ENCODE measurements at places on chromosomes 7 and 10.

DNA sequence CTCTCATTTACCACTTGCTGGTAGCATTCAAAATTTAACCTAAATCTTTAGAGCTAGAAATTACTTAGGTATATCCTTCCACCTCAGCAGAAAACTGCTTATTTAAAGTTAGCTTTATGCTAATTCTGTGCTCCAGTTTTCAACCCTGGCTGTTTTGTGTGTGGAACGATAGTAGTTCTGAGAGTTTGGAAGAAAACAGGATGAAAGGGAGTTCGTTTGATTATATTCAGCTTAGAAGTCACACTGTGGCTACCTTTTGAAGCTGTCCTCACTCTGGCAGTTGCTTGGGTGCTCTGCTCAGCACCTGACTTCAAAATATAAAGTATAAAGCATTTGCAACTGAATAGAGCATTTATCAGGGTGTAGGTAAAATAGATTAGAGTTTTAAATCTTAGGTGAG lies 2.6 kb upstream of the ASCC1 start:
- no peak for DNase-seq

GRCh38 chr10:64658528-64658927 lies 1137.3 kb downstream of the REEP3 start:
- DNase-seq = no peak

GRCh38 chr10:43982250-43982649 lies 333.6 kb upstream of the ZNF32 start:
- peak; percentile 33 for DNase-seq

GRCh38 chr10:97849103-97849686 lies 448 bp upstream of the GOLGA7B start:
- peak; percentile 55 for DNase-seq

DNA sequence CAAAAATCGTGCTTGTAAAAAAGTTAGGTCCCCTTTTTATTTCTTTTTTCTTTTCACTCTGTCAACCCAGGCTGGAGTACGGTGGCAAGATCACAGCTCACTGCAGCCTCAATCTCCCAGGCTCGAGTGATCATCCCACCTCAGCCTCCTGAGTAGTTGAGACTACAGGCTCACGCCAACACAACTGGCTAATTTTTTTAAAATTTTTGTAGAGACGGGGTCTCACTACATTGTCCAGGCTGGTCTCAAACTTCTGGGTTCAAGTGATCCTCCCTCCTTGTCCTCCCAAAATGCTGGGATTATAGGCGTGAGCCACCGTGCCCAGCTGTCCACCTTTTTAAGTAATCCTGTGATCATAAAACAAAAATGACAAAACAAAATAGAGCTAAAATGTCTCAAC lies 19.4 kb upstream of the ARHGAP12 start:
- no peak for DNase-seq

DNA sequence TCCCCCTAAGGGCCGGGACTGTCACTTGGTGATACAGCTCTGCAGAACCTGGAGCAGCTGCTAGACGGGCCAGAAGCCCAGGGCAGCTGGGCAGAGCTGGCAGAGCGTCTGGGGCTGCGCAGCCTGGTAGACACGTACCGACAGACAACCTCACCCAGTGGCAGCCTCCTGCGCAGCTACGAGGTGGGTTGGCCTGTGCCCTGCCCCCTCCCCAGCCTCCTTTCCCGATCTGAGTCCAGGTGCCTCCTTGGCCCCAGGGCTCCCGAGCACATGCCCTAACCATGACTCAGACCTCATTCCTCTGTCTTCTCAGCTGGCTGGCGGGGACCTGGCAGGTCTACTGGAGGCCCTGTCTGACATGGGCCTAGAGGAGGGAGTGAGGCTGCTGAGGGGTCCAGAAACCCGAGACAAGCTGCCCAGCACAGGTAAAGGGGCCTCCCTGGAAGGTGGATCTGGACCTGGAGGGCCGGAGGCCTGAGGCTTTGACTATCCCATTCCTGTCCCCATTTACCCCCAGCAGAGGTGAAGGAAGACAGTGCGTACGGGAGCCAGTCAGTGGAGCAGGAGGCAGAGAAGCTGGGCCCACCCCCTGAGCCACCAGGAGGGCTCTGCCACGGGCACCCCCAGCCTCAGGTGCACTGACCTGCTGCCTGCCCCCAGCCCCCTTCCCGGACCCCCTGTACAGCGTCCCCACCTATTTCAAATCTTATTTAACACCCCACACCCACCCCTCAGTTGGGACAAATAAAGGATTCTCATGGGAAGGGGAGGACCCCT lies 6.4 kb downstream of the NFKB2 start:
- DNase-seq = peak; percentile 65

- no peak for DNase-seq
Measured at GRCh38 chr7:140857048-140857447, 67.7 kb downstream of the BRAF start.

GRCh38 chr7:41581041-41581440 lies 121.8 kb downstream of the INHBA start:
- DNase-seq = no peak

GRCh38 chr7:145269418-145270161 lies 433.7 kb upstream of the TPK1 start:
- no peak for DNase-seq

- DNase-seq = no peak
Measured at GRCh38 chr7:38846280-38846679, 62.7 kb downstream of the VPS41 start.

- DNase-seq = no peak
Measured at GRCh38 chr7:131188367-131189339, 139.0 kb upstream of the MKLN1 start.

DNA sequence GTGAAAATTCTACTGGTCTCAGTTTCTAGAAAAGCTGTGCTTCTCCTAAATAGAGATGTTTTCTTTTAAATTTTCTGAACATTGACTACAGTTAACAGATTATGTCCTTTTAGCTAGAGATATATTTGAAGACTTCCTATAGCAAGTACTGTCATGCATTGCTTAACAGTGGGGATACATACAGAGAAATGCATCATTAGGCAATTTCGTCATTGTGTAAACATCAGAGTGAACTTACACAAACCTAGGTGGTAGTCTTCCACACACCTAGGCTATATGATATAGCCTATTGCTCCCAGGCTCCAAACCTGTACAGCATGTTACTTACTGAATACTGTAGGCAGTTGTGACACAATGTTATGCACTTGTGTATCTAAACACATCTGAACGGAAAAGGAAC lies 28.5 kb downstream of the PIK3CG start:
- no peak for DNase-seq

GRCh38 chr10:48404646-48405045 lies 98.2 kb downstream of the MAPK8 start:
- DNase-seq = no peak

GRCh38 chr10:86229376-86229775 lies 137.2 kb downstream of the GRID1 start:
- no peak for DNase-seq

DNA sequence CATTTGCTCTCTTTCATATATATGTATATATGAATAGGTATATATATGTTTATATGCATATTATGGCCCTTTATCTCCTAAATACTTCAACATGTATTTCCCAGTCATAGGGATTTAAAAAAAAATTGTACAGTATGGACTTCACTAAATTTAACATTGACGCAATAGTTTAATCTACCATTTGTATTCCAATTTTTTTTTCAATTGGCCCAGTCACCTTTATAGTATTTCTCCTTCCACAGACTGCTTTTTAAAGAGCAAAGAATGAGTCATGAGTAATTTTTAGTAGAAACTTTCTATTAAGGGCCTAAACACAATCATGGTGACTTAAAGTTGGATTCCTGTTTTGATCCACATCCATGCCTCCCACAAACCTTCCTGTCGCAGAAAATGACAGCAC lies 20.5 kb downstream of the CCSER2 start:
- no peak for DNase-seq

DNA sequence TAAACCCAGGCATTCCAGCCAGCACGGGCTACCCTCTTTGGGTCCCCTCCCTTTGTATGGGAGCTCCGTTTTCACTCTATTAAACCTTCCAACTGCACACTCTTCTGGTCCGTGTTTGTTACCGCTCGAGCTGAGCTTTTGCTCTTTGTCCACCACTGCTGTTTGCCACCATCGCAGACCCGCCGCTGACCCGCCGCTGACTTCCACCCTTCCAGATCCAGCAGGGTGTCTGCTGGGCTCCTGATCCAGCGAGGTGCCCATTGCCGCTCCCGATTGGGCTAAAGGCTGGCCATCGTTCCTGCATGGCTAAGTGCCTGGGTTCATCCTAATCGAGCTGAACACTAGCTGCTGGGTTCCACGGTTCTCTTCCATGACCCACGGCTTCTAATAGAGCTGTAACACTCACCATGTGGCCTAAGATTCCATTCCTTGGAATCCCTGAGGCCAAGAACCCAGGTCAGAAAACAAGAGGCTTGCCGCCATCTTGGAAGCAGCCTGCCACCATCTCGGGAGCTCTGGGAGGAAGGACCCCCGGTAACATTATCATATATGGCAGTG lies 14.5 kb downstream of the ZNF277 start:
- no peak for DNase-seq

DNA sequence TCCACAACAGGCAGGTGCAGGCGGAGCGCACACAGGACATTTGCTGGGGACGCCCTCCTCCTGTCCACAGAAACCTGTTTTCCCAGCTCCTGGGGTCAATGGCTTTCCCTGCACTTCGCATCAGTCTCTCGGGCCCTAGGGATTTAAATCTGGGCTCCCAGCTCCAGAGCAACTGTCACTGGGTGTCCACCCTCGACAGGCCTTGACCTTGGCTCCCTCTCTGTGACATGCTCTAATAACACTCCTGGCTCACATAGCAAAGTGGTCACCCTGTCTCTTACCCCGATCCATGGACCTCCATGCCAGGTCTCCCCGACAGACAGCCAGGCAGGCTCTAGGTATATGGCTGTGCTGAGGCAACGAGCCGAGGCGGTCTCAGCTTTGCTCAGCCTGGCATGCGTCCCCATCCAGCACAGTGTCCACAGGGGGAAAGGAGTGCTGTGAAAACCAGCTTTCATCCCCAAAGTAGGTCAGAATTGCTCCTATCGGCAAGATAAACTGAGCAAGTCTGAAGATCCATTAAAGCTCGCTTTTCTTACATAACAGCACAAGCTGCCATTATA lies 195.6 kb downstream of the TNS3 start:
- no peak for DNase-seq

DNA sequence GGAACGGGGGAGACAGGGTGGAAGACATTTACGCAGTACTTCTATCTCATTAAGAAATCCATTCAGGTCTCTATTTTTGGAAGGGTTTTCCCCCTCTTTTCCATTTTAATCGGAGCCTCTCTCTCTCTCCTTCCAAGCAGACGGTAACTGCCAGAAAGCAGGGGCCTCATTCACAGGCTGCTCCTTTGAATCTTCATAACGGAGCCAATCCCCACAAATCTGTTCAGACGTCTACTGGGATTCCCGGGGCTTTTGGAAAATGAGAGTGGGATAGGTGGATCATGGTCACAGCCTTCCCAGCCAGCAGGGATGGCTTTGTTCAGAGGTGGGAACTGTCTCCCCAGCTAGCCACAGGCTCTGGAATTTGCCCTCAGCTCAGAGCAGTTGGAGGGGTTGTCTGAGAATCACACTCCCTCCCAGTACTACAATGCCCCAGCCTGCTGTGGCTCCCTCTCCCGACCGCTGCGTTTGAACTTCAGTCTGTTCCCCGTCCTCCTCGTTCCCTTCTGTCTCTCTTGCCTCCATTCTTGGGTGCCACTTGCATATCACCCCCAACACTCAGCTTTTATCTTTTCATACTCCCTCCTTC lies 413.6 kb downstream of the PLXNA4 start:
- DNase-seq = no peak

DNA sequence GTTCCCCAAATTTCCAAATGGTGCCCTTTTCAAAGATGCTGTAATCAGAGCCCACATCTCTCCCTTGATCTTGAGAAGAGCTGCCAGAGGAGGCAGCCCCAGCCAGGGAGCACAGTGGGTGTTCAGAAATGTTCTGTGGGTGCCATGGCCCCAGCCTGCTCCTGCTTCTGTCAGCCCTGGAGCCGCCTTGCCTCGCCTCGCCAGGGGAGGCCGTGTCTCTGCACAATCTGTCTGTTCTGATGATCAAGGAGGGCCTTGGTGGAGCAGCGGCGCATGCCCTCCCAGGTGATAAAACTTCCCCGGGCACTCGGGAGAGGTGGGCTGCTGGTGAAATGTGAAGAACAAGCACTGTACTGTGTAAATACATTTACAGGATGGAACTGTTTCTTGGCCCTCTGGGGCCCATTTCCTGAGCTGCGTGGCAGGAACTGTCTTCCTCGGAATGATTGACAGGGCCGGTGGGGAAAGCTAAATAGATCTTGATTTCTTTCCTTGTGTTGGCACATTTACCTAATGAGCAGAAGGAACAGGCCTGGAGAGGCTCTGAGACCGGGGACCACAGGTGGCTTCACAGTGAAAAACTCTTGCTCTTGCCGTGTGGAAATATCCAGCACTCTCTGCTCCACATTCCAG lies 207.8 kb upstream of the PODXL start:
- DNase-seq = no peak

- no peak for DNase-seq
Measured at GRCh38 chr10:12471135-12471534, 121.8 kb downstream of the CAMK1D start.

DNA sequence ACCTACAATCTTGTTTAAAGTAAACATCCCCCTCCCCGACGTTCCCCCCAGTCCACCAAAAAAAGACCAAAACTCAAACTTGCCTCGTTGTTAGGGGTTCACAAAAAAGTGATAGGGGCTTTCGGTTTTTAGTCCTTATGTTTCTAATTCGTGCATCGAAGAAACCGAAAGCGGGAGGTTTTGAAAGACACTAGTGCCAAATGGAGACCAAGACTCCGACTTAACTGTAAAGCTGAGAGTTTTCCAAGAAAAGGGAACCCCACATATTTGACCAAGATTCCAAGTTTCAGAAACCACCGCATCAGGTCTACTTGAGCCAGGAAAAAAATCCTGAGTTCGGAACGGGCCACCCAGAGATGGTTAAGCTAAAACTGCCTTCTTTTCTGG lies 534 bp downstream of the PSMA2 start:
- DNase-seq = no peak

- peak; percentile 89 for DNase-seq
Measured at GRCh38 chr7:73827567-73828106, 3.2 kb upstream of the CLDN4 start.

- DNase-seq = no peak
Measured at GRCh38 chr10:30870896-30871295, 160.8 kb downstream of the ZNF438 start.

DNA sequence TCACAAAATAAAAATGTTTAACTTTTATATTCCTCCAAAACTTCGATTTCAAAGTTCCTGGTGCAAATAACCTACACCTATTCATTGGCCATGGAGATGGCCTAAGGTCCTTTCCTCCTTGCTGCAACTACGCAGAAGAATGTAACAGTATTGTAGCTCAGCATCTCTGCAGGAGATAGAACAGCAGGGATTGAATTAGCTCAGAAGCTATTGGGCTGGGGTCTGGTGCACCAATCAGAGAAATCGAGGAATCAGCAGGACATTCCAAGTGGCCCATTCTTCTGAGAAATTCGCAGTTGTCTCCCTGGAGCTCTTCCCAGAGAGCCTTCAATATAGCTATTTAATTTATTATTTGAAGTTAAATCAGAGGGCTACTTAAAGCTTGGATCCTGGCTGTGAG lies 560.6 kb downstream of the GATA3 start:
- no peak for DNase-seq
